ENCODE measurements at places on chromosomes 12 and 14.

DNA sequence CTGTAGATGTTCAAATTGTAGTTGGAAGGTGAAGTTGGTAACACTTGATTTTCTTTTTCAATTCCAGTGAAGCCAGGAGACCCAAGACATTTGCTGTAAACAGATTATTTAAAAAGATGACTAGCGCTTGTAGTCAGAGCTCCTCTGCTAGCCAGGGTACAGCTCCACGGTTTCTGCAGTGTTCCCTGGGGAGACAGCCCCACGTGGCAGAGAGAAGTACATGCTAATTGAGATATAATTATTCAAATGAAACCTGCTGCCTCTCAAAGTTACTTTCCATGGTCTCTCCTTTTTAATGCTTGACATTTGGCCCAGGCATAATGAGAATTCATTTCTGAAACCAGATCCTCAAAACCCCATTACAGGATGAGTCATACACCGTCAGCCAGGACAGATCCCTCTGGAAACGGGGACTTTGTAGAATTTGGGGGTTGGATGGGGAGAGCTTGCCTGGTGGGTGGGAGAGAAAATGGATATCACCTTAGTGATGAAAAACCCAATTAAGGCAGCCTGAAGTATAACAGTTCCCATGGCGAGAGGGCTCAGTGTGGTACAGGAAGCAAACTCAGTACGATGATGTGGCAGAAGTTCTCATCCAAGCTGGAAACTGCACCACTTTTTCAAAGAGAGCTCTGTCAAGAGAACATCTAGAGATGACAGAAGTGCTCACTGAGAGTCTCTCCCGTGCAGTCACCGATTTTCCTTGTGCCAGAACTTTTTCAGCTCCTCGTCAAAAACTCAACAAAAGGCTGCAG lies 637.7 kb upstream of the TMEM132C start:
- peak; percentile 75 for DNase-seq

DNA sequence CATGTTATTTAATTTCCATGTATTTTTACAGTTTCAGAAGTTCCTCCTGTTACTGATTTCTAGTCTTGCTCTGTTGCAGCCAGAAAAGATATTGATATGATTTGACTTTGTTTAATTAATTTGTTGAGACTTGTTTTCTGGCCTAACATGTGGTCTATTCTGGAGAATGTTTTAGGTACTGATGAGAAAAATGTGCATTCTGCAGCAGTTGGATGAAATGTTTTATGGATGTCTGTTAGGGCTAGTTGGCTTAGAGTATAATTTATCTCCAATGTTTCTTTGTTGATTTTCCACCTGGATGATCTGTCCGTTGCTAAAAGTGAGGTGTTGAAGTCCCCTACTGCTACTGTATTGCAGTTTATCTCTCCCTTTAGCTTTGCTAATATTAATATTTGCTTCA lies 54.4 kb downstream of the GPR137C start:
- DNase-seq: no peak

- DNase-seq: no peak
These were observed 54.2 kb upstream of the GZMB start for GRCh38 chr14:24688030-24688658.

DNA sequence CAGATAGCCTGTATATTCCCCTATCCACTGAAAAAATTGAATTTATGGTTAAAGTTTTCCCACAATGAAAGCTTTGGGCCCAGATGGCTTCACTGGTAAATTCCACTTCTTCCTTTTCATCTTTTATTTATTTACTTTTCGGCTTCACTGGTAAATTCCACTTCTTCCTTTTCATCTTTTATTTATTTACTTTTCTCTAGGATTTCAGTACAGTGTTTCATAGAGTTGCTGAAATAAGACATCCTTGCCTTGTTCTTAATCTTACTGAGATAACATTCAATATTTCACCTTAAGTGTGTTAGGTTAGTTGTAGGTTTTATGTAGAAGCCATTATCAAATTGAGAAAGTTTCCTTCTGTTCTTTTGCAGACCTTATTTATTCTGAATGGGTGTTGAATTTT lies 18.9 kb upstream of the KLRG1 start:
- no peak for DNase-seq

DNA sequence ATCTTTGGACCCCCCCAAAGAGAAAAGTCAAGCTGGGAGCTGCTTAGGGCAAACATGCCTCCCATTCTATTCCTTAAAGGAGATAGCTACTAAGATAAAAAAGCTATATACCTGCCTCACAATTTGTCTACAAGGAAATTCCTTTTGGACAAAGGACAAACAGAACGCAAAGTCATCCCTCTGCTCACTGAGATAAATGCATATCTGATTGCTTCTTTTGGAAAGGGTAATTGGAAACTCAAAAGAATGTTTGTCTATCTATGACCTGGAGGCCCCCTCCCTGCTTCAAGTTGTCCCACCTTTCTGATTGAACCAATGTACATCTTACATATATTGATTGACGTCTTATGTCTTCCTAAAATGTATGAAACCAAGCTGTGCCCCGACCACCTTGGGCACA lies 80.9 kb upstream of the FUT8 start:
- DNase-seq: no peak

GRCh38 chr14:21352587-21352986 lies 31.2 kb downstream of the SUPT16H start:
- no peak for DNase-seq

GRCh38 chr12:101637936-101638335 lies 43.2 kb downstream of the MYBPC1 start:
- DNase-seq: no peak

- no peak for DNase-seq
These were observed 35.9 kb upstream of the GSC start for GRCh38 chr14:94805680-94806288.

DNA sequence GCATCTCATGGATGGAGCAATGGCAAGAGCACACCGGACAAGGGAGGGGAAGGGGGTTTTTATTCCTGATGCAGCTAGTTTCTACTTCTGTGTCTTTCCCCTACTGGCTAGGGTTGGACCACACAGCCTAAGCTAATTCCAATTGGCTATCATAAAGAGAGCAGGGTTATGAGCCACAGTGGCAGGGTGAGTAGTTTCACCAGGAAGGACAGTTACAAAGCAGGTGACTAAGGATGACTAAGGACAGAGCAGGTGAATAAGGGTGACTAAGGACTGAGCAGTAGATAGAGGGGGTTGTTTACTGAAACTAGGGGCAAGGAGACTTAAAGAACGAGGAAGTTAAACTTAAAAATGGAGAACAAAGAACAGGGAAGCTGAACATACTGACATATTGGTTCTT lies 321.4 kb upstream of the SEL1L start:
- no peak for DNase-seq

DNA sequence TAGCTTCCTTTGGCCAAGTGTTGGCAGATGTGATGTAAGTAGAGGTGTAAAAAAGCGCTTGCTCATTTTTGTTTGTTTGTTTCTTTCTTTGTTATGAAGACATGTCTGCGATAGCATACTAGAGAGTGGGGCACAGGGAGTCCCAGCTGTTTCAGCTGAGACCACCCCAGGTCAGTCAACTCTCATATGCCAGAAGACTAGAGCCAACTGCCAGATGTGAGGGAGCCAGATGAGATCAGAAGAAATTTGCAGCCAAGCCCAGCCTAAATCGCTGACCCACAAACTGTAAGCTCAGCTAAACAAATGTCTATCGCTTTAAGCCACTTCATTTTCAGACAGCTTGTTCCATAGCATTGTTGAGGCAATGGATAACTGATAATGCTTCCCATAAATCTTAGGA lies 397.1 kb downstream of the APAF1 start:
- DNase-seq: no peak

GRCh38 chr14:22646570-22647254 lies 2.6 kb upstream of the OR6J1 start:
- DNase-seq: no peak

DNA sequence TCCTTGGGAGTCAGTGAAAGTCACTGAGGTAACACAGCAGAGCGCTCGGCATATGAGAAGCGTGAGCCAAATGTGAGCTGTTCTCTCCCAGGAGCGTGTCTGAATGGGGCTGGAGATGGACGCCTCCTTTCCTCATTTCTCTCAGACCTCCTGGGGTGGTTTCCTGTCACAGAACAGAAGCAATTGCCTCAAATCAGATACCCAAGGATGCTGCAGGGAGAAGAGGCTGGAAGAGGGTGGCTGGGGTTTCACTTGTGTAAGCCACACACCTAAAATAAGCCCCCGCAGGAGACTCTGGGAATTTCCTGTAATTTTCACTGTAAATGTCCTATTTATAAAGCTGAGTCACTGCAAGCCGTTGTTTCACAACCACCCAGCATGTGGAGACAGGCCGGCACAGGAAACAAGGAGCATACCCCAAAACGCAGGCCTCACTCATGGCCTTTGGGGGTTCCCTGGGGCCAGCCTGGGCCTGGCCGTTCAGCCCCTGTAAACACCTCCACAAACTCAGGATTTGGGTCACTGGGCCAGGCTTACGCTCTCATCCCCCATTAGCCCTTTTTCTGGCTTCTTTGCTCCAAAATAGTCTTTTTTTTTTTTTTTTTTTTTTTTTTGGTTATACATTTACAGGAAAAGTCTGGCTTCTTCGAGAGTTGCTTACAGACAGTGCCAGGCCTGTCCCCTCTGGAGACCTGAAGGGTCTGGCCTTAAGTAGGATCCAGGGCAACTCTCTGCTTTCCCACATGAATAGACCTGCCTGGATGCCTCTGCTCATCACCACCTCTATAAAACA lies 55.3 kb downstream of the VCPKMT start:
- no peak for DNase-seq

GRCh38 chr12:7158781-7159609 lies 28.8 kb downstream of the CLSTN3 start:
- DNase-seq: no peak

DNA sequence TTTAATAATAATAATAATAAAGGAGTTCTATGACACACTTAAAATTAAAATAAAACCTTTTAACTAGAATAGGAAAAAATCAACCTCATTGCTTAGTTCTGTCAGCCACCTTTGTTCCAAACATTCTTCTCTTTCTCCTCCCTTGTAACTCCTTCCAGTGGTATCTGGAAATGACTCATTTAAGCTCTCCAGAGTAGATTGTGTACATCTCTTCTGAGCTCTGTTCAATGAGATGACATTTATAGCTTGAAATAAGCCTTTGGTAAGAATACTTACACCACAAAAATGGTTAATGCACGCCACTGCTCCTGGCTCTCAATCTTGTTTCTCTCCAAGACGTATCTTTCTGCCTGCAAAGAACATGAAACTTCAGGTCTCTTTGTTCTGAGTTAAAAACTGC lies 70.3 kb downstream of the STAB2 start:
- no peak for DNase-seq

DNA sequence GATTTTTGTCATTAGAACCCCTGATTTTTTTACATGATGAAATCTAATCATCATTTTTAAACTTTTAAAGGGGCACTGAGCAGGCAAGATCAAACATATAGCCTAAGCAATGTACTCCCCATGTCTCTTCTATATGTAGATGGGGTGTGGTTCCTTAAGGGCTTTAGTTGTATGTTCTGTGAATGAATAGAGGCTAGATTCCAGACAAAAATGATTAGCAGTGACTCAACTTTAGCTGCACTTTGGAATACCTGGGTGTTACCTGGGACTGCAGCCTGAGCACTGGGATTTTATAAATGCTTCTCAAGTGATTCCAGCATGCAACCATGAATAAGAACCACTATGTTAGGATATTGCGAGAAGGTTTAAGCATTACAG lies 256.7 kb upstream of the PLEKHG7 start:
- no peak for DNase-seq

DNA sequence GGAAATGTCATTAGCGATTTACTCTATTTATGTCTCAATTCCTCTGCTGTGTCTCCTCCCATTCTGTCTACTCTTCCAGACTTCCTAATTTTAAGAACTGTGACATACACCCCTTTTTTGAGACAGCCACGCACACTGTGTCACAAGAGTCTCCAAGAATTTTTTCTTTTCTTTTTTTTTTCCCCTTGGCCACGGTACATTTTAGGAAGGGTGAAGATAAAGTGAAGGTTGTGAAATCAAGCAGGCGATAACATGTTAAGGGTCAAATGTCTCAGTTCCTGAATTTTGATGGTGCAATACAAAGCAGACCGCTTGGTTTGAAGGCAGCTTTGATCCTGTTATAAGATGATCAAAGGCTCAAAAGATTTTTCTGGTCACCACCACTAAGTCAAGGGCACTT lies 4.3 kb downstream of the OLR1 start:
- no peak for DNase-seq

DNA sequence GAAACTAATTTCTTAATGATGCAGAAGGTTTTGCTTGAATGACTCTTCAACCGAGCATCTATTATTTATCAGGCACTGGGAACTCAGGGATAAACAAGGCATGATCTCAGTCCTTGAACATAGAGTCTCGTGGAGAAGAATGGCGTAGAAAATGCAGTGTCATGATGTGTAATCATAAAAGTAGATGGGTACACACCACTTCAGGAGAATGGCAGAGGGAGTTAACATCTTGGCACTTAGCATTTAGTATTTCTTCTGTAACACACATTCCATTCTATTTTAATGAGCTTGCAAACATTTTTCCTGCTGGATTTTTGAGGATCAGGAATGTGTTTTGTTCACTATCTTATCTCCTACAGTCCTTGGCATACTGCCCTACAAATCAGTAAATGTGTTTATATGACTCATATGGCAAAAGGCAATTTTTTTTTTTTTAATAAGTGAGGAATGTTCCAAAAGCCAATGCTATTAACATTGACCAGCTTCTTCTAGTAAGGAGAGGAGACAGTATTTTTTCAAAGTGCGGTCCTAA lies 3.8 kb downstream of the TXNRD1 start:
- peak; percentile 56 for DNase-seq

DNA sequence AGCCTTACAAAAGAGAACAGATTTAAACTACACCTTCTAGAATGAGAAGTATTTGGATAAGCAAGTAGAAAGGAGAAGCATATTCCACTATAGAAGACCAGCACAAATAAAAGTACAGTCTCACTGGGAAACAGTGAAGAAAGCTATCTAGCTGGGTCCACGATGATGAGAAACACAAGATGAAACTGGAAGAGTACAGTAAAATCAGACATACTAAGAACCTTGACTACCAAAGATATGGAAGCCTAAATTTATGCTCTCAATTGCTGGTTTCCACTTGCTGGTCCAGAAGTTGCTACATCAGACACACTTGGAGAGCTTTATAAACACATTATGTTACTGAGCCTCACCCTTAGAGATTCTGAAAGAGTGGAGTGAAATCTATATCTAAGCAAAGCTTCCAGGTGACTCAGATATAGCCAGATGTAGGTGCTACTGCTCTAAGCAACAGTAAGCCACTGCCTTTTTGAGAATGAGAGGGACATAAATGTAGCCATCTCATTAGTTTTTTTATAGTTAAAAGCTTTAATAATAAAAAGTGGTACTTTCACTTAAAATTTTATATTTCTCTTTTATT lies 96.3 kb upstream of the BBS10 start:
- DNase-seq: no peak

- no peak for DNase-seq
These were observed 128.5 kb downstream of the PHETA1 start for GRCh38 chr12:111240374-111240773.

- DNase-seq: no peak
These were observed 4.5 kb downstream of the KRT77 start for GRCh38 chr12:52698651-52699340.

GRCh38 chr12:82359115-82359478 lies 768 bp downstream of the METTL25 start:
- DNase-seq: peak; percentile 4

- DNase-seq: no peak
These were observed 253.8 kb downstream of the TTC8 start for GRCh38 chr14:89078021-89078795.

- no peak for DNase-seq
These were observed 4.1 kb upstream of the SERPINA1 start for GRCh38 chr14:94392510-94392935.
